ENCODE measurements at places on chromosomes 1 and 21.

- DNase-seq = no peak
Measured at GRCh38 chr1:33384040-33384812, 46.7 kb downstream of the PHC2 start.

- DNase-seq = no peak
Measured at GRCh38 chr21:31409831-31410487, 65.9 kb upstream of the TIAM1 start.

DNA sequence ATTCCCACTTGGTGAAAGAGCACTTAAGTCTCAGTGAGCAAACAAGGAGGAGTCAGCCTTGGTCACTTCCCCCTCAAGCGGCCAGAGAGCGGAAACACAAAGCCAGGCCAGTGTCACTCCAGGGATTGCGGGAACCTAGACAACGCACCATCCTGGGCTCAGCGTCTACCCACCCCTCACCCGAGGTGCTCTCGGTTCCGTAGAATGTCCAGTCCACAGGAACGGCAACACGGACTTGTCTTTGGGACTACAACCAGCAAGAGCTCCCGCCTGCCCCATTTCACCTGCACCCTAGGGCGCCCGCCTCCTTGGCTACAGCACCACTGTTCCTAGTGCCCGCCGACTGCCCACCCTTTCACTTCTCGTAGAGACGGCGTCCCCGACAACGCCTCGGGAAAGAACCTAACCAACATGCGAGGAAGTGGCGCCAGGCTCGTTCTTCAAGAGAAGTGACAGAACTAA is 509 bp downstream of the GDAP2 start:
- peak; percentile 57 for DNase-seq

DNA sequence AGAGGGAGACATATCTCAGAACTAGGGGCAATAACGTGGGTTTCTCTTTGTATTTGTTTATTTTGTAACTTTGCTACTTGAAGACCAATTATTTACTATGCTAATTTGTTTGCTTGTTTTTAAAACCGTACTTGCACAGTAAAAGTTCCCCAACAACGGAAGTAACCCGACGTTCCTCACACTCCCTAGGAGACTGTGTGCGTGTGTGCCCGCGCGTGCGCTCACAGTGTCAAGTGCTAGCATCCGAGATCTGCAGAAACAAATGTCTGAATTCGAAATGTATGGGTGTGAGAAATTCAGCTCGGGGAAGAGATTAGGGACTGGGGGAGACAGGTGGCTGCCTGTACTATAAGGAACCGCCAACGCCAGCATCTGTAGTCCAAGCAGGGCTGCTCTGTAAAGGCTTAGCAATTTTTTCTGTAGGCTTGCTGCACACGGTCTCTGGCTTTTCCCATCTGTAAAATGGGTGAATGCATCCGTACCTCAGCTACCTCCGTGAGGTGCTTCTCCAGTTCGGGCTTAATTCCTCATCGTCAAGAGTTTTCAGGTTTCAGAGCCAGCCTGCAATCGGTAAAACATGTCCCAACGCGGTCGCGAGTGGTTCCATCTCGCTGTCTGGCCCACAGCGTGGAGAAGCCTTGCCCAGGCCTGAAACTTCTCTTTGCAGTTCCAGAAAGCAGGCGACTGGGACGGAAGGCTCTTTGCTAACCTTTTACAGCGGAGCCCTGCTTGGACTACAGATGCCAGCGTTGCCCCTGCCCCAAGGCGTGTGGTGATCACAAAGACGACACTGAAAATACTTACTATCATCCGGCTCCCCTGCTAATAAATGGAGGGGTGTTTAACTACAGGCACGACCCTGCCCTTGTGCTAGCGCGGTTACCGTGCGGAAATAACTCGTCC is 1.3 kb upstream of the OLIG2 start:
- no peak for DNase-seq

GRCh38 chr1:2936559-2937515 is 84.4 kb upstream of the ACTRT2 start:
- no peak for DNase-seq

DNA sequence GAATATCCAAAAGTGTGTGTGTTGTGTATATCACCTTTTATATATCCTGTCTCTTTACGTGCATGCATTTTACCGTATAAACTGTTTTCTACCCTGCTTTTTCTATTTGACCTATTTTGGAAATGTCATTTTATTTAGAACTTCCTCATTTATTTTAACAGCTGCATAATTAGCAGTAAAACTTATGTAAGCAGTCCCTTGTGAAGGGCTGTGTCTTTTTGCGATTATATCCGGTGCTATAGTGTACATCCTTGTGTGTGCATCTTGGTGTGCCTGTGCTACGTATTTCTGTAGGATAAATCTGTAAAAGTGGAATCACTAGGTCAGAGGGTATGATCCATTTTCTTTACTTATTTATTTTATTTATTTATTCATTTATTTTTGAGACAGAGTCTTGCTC is 7.2 kb downstream of the LGALS8 start:
- DNase-seq = no peak

DNA sequence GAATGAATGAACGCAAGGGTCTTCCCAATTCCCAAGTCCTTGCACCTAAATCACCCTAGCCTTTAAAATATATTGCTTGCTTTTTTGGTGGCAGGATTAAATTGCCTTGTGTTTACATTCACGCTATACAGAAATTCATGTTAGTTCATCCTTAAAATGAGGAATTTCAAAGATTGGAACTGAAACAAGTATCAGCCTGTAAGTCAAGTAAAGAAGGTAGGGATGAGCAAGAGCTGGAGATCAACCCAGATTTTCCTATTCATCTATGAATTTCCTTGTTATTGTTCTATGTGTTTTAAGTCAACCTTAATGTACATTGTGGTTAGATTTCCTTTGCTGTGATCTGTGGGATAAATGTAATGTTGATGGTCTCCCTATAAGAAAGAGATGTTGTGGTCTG is 248.2 kb downstream of the NFIA start:
- DNase-seq = no peak

DNA sequence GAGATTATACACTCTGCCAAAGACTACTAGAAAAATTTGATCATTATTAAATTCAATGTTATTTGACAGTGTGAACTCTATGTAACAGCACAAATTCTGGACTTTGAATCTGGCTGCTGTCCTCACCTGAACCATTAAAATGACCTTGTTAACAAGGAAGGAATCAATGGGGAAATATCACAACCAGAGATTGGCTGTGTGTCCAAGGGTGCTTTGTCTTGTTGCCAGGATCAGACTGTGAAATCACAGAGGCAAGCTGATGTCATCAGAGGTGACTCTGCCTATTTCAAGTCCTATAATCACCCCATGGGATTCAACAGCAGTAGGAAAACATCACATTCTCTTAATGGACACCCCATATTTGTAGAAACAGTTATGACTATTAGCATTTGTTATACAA is 46.8 kb downstream of the ADAMTS5 start:
- no peak for DNase-seq

DNA sequence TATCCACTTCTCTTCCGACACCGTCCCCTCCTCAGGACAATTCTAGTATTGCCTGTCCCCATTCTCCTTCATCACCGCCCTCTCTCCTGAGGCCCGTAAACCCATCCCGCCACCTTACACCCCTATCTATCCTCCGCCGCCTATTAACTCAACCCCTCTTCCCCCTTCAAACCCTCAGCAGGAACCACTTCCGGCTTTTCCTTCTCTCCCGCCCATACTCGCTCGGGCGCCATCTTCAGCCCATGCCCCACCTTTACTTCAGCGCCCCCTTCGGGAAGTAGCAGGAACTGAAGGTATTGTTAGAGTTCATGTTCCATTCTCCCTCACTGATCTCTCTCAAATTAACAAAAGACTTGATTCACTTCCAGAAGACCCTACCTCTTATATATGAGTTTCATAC is 31.6 kb downstream of the VN1R5 start:
- peak; percentile 79 for DNase-seq

DNA sequence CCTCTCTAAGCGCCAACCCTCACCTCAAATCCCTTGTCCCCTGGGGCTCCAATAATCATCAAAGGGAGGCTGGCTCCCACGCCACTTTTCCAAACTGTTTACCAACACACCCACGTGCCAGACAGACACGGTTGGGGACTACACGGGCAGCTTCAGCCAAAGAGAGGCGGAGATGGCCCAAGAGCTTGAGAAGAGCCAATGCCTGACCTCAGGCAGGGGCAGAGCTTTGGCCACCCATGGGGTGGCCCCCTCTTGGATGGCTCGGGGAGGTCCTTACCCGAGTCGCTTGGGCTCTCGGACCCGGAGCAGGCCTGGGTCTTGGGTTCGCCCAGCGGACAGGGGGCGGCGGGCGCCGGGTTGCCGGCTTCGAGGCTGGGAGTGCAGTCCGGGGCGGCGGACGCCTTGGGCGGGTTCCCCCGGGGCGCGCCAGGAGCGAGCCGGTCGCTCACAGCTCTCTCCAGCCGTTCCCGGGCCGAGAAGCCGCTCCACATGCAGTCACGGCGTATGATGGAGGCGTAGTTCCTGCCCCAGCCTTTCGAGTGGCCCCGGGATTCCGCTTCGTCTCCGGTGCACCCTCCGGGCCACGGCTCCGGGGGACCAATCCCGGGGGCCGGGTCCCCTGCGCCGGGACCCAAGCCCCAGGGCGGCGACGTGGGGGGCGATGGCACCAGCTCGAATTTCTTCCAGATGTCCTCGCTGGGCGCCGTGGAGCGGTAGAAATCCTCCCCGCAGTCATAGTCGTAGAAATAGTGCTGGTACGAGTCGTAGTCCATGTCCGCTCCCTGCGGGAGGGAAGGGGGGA is 854 bp downstream of the MYCL start:
- DNase-seq = peak; percentile 67

GRCh38 chr21:40852563-40852962 is 5.6 kb upstream of the DSCAM start:
- DNase-seq = no peak

- DNase-seq = no peak
Measured at GRCh38 chr1:176448340-176448739, 14.6 kb upstream of the PAPPA2 start.

- DNase-seq = no peak
Measured at GRCh38 chr1:150809651-150810050, 1.6 kb upstream of the CTSK start.

- no peak for DNase-seq
Measured at GRCh38 chr1:3003941-3004270, 17.4 kb upstream of the ACTRT2 start.

- DNase-seq = peak; percentile 27
Measured at GRCh38 chr21:34372321-34372720, 3.0 kb upstream of the SMIM11 start.

- DNase-seq = no peak
Measured at GRCh38 chr1:2314803-2315673, 76.3 kb downstream of the MORN1 start.

DNA sequence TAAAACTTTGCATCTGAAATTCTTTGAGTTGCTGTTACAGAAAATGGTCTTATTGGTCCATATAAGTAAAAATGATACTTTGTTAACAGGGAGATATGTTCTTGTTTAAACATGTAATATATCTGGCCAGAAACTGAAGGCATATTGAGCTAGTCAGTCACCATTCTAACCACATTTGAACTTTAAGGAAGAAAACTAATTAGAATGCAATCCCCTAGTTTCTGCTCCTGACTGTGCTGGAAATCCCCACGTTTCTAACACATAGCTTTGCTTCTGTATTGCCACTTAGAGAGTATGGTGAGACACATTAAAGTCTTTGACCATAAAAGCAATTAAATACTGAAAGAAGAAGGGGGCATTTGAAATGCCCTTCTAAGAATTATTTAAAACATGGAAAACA is 32.1 kb upstream of the HIVEP3 start:
- DNase-seq = no peak

DNA sequence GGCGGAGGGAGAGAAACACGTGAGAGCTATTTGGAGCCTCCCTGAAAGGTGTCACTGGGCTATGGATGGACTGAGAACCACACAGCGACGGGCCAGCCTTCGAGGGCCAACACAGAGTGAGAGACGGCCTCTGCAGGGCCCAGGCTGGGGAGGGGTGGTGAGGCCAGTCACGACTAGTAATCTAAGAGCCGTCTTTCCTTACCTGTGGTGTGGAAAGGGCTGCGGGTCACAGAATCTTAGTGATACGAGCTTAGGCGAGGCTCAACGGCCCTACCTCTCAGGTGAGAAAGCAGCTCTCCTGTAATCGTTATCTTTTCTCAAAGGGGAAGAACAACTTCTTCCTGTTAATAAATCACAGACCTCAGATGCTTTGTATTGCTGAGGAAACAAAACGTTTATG is 33.4 kb upstream of the COX20 start:
- no peak for DNase-seq

GRCh38 chr1:235215453-235215852 is 54.4 kb upstream of the RBM34 start:
- no peak for DNase-seq

GRCh38 chr1:32316903-32317277 is 19.1 kb downstream of the MARCKSL1 start:
- DNase-seq = no peak

DNA sequence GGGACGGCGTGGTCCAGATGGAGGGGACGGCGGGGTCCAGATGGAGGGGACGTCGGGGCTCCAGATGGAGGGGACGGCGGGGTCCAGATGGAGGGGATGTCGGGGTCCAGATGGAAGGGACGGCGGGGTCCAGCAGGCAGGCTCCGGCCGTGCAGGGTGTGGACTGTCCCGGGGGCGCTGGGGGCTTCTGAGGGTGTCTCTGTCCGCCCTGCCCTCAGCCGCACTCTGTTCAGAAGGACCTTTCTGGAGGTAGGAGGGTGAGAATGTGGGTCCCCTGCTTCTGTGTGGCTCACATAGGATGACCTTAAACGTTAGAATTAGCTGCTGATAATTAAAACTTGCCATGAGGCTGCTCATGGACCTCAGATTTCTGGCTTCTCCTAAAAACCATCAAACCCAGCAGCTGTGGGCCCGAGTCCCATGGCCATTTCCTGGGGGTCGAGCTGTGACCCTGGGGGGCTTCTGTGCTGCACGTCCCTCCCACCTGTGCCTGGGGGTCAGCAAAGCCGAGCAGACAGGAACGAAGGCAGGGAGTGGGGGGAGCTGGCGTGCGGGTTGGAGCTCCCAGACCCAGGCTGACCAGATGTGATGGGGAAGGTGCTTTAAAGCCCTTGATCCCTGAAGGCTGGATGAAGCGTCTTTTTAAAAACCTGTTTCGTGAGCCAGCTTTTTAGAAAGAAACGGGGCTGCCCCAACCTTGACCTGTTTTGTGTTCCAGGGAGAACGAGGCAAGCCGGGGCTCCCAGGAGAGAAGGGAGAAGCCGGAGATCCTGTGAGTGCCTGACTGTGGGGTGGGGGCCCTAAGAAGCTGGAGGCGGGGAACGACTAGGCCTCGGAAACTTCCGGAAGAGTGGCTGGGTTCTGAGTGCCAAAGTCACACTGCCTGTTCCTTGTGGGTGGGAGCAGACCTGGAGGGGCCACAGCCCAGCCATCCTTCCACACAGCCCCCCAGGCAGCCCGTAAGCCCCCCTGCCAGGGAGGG is 7.1 kb downstream of the COL6A1 start:
- no peak for DNase-seq

- no peak for DNase-seq
Measured at GRCh38 chr1:31033598-31033997, 31.9 kb downstream of the PUM1 start.

GRCh38 chr1:182600036-182600713 is 4.0 kb downstream of the RGS16 start:
- DNase-seq = no peak

GRCh38 chr1:2213576-2214505 is 14.3 kb upstream of the SKI start:
- no peak for DNase-seq

- no peak for DNase-seq
Measured at GRCh38 chr1:240813720-240814119, 201.8 kb upstream of the GREM2 start.

Data from H1 (cell line).